ENCODE measurements at places on chromosomes 1 and 21.

DNA sequence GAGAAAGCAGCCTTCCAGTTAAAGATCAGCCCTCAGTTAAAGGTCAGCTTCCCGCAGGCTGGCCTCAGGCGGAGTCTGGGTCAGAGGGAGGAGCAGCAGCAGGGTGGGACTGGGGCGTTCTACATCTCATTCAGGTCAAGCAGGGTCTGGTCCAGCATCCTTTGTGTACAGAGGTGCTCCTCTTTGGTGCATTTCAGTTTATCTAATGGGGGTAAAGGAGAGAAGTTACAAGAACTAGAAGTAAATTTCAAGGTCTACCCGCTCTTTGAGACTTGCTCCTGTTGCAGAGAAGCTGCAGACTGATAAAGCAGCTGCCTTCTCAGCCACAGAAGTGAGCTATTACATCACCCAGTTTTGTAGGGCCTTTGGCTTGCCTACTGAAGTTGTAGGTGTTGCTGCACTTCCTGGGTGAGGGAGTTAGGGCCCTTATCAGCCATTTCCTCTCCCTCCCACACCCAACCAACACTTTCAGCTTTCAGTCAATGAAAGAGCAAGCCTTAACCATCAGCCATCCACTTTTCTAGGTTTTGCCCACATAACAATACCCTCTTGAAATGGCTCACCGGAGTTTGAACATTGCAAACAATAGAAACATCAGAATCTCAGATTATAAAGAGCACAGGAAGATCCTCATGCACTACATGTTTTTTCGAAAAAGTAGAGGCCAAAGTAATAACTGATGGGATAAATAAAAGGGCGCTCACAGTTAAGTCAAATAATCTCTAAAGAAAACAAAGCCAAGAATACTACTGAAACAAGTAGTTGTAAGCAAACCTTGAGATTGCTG is 2.8 kb upstream of the NUP210L start:
- DNase-seq: peak; percentile 84

GRCh38 chr1:241271427-241271826 is 85.6 kb downstream of the RGS7 start:
- no peak for DNase-seq

GRCh38 chr1:24236789-24237371 is 49.8 kb upstream of the IFNLR1 start:
- DNase-seq: no peak

- no peak for DNase-seq
Observed at GRCh38 chr1:231508941-231509340, 19.5 kb upstream of the TSNAX start.

GRCh38 chr1:10673109-10673711 is 123.2 kb downstream of the CASZ1 start:
- no peak for DNase-seq

DNA sequence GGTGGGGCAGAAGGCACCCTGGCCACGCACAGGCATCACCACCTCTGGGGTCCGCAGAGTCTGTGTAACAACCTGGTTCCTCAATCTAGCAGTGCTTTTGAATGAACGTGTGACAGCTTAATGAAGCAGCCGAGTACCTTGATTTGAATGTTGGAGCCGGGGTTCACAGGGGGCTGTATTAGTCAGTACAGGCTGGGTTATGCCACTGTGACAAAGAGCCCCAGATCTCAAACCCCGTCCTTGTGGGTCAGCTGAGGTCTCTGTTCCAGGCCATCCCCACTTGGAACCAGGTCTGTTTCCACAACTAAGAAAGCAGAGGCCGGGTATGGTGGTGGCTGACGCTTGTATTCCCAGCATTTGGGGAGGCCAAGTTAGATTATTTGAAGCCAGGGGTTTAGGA is 10.5 kb downstream of the TMEM240 start:
- DNase-seq: no peak

DNA sequence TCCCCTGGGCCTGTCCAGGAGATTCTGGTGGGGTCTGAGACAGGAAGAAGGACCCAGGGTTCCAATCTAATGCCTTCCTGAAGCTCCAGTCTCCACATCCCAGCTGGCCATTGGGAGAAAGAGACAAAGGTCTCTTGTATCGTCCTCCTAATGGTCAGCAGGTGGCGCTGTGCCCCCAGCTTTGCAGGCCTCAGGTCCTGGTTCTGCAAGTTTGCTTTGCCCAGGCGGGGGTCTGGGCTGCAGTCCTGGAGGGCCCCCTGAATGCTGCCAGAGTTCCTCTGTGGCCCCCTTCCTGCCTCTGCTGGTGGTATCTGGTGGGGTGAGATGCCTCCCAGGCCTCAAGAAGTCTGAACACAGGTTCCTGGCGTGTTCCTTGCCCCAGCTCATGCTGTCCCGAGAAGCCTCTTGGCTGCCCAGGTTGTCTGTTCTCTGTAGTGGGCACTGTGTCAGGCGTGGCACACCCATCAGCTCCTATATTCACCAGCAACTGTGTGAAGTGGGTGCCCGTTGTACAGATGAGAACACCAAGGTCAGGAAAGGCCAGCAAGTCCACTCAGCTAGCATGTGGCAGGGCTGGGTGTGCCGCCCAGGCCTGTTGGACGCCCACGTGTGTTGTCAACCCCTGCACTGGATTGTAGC is 33.8 kb upstream of the CSF3R start:
- DNase-seq: peak; percentile 57

DNA sequence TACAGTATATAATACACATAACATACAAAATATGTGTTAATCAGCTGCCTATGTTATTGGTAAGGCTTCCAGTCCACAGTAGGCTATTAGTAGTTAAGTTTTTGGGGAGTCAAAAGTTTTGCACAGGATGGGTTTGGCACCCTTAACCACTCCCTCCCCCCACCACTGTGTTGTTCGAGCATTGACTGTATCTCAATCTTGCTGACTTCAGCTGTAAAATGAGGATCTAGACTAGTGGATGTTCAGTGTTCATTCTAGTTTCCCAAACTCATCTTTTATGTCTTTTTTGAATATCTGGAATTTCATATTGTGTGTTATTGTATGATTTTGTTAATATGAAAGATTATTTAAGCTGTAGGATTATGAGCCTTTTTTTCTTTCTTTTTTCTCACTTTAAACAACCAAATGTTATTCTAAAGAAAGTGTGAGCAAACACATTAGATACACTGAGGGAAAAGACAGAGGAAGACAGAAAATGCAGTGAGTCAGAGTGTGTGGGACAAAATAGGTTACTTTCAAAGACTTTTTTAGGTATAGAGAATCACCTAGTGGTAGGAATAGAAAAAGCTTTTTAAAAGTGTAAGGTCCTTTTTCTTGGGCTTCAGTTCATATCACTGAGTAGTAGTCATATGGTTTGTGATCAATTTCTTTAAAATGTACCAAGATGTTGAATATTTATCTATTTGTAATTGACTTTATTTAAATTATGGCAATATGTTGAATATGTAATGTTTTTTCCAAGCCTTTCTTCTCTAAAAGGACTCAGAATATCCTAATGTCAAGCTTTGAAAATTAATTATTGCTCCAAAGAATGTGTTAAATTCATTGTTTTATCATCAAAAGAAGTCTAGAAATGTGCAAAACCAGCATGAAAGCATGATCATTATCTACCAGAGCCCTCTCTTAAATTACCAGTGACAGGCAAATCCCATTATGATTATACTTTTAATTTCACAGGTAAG is 17.9 kb upstream of the CENPF start:
- DNase-seq: no peak

DNA sequence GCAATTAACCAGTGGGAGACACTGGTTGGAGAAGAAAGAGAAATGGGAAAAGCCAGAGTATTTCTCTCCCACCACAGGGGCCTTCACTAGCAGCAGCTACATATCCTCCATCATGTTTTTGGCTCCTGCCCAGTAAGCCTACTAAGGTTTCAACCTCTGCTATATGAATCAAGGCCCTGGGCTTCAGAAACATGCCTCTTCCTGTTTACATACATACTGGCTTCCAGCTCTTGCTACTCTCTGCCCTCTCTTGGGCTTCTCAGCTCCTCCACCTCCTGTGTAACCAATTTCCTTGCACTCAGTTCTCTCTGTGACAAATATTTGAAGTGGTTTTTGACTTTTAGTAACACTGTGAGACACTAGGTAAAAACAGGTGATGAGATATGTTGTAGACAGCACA is 80.8 kb downstream of the LRRC7 start:
- no peak for DNase-seq

DNA sequence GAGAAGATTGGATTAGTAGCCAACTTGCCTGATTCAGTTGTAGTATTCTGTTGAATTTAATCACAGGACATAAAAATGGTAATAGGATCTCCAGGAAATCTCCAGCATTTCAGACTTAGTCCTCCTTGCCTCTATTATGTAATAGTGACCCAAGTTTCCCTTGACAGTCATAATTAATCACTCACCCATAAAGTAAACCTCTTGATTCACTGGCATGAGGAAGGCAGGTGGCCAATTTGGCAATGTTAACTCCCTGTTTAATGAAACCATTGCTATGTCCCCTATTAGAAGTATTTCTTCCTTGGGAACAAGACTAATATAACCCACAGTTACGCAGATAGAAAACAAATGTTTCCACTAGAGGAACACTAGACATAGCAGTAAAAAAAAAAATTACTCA is 604.8 kb upstream of the CXADR start:
- no peak for DNase-seq

Measured in hematopoietic multipotent progenitor cell treated with erythropoietin and hydrocortisone succinate and interleukin-3 and kit ligand, for 17 days (in vitro differentiated cells).